HS-5 (cell line): ENCODE measurements at places on chromosomes 6 and 20.

DNA sequence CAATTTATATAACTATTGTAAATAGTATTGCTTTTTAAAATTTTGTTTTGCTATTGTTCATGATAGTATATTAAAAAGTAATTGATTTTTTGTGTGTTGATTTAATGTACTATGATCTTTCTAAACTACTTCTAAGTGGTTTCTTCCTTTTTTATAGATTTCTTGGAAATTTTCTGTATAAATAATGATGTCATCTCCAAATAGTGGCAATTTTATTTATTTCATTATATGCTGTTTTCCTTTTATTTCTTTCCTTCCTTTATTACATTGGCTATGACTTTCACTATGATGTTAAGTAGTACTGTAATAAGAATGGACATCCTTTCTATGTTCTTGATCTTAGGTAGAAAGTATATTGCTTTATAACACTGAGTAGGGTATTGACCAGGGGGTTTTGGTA is 451.5 kb upstream of the SPTLC3 start:
- DNase-seq: no peak

DNA sequence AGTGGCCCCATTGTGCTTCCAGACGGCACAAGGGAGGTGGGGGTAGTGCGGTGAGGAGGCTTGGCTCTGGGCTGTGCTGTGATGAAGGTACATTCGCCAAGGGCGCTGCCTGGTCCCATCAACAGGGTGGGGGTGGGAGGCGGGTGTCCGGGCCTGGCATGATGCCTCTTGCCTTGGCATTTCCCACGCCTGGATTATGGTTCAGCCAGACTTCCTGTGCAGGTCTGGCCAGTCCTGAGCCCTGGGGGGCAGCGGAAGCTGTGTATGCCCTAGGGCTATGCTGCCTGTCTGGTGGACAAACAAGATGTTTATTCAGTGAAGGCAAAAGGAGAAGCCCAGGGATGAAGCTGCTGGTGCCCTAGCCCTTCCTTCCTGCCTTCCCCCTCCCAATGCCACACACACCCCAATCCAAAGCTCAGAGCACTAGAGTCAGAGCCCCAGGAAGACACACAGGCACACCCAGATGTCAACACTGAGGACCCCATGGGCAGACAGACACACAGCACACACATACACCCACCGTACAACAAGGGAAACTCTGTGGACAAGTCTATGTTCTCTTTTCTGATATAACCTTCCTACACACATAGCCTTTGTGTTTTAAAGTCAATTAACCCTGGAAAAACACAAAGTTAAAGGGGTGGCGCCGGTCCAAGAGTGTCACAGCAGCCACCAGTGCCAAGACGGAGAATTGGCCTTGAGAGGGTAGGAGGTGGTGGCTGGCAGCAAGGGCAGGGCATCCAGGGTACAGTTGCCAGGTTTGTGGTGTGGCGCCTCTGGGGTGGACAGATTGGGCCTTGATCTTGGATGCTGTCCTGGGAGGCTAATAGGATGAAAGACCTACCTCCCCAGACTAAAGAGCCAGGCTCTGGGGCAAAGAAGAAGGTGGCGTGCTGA is 54.7 kb upstream of the SAYSD1 start:
- no peak for DNase-seq

DNA sequence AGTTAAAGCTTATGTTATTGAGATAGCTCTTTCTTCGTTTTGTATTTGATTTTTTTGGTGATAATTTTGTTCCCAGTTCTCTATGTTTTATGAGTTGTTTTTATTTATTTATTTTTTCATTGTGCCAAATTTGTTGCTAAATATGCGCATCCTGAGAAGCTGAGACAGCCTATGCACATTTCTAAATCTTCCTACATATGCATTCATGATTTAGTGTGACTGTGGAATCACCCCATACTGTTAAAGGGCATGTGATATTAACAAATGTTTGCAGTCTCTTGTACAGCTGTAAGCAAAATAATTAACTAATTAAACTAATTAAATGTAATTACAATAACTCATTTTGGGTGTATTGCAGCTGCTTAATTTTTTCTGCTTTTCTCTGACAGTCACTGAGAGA is 10.4 kb downstream of the TFAP2B start:
- DNase-seq: no peak

- no peak for DNase-seq
Measured at GRCh38 chr6:34836451-34836850, 44.6 kb downstream of the BLTP3A start.

GRCh38 chr6:7909323-7910276 is 988 bp downstream of the TXNDC5 start:
- peak; percentile 8 for DNase-seq

GRCh38 chr6:132819405-132820161 is 5.2 kb downstream of the RPS12 start:
- DNase-seq: peak; percentile 29

GRCh38 chr6:155882527-155883333 is 427.1 kb upstream of the NOX3 start:
- DNase-seq: no peak

GRCh38 chr20:17825960-17826843 is 126.4 kb downstream of the BANF2 start:
- no peak for DNase-seq

DNA sequence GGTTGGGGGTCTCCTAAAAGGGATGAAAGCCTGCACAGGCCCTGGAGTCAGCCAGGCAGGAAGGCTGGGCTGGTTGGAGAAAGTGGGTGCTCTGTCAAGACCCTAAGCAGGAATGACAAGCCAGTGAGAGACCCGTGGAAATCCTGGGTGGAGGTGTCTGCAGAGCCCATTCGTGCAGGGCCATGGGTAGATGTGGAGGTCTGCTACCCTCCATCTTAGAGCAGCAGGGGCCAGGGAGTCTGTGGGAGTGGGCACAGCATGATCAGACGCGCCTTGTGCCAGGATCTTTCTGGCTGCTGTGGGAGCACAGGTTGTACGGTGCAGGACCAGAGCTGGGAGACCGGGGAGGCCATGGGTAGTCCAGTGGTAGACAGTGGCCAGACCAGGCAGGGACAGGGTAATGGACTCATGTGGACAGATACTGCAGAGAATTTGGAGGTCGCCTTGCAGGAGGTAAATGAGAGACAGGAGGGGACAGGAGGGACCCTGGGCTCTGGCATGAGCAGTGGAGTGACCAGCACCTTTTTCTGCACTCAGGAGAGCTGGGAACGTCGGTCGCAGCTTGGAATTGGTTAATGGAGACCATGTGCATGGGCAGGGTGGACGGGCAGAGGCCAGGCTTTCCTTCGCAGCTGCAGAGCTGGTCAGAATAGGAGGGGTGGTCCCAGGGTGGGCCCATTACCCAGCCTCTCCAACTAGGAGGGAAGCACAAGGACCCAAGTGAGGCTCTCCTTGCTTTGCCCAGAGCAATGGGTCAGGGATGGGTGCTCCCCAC is 203.5 kb upstream of the PMEPA1 start:
- no peak for DNase-seq

- no peak for DNase-seq
Measured at GRCh38 chr20:13305284-13305683, 84.2 kb downstream of the ISM1 start.

DNA sequence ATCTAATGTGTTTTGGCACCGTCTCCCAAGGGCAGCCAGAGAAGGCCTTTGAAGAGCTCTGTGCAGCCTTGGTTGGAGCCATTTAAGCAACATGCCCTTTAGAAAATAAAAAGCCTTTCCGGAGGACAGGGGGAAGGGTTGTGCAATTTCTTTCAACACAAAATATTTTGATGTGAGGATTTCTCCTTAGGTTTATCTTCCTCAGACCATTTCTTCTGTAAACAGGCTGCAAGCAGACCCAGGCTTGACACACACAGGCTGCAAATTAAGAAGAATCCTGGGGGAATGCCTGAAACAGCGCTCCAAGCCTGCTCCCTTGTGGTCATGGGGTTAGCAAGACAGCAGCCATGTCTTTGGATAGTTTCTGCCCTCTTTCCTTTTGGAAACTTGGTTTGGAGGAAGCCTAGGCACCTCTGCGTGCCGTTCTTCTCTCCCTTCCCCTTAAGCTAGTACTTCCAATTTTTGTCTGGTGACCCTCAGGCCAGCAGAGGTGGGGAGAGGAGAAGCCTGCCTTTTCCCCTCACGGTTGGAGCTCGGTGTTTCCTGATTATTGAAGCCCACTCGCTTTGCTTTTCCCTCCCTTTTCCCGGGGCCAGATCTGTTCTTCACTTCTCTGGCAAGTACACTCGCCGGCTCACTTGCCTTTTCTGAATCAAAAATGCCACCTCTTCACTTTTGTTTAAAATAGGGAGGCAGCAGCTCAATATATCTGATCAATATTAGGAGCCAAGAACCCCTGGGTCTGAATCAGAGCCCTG is 39.6 kb upstream of the NOX3 start:
- no peak for DNase-seq

- no peak for DNase-seq
Measured at GRCh38 chr20:37638527-37638926, 55.3 kb upstream of the CTNNBL1 start.

GRCh38 chr20:36629719-36630681 is 16.0 kb downstream of the SLA2 start:
- no peak for DNase-seq

- no peak for DNase-seq
Measured at GRCh38 chr20:1075616-1076015, 42.8 kb upstream of the PSMF1 start.

GRCh38 chr6:129908356-129908755 is 47.2 kb upstream of the TMEM244 start:
- no peak for DNase-seq

GRCh38 chr20:57175397-57176010 is 90.9 kb downstream of the BMP7 start:
- DNase-seq: no peak

GRCh38 chr6:136952714-136953260 is 30.7 kb downstream of the SLC35D3 start:
- no peak for DNase-seq

DNA sequence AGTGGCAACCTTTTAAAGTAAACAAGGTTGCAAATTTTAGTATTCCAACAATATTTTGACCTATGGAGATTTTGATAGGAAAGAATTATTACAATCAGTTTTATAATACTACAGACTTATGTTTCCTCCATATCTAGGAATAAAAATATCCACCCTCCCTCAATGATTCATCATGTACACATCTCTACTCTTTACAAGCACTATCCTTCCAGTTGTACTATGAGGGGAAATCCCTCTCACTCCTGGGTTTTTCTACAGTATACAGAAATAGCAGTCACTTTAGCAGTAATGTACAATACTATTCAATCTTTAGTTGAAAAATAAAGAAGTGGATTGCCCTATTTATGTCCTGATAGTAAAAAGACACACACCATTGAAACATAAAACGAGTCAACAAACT is 46.3 kb upstream of the SCML4 start:
- DNase-seq: no peak

- DNase-seq: no peak
Measured at GRCh38 chr6:148700047-148700715, 46.6 kb upstream of the UST start.

DNA sequence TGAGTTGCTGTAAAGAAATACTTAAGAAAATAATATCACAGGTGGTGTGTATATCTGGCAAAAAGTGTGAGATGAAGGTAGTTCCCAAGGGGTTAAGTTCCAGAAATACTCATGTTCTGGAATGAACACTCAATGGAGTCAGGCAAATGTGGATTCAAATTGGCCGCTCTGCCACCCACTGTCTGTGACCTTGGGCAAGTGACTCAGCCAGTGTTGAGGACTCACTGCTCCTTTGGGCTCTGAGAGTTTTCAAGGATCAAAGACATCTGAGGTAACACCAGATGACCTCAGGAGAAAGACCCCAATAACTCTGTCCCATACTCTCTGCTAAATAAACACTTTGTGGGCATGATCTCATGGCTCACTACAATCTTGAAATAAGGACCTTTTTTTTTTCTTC is 59.2 kb upstream of the EYA2 start:
- no peak for DNase-seq

DNA sequence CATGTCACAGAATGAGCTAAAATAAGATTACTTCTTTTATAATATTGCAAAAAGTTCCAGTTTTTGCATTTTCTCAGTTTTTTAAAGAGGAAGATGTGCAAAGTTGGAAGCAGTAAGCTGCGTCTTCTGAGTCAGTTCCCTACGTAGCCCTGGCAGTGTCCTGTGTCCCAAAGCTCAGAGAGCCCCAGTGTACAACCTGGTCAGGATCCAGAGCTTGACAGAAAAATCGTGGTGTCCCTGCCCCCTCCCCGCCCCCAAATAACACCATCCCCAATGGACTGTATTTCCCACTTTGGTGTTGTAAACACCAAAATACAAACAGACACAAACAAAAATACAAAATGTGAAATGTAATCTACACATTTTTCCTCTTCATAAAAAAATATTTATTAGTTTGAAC is 4.6 kb downstream of the SLC2A4RG start:
- DNase-seq: no peak

DNA sequence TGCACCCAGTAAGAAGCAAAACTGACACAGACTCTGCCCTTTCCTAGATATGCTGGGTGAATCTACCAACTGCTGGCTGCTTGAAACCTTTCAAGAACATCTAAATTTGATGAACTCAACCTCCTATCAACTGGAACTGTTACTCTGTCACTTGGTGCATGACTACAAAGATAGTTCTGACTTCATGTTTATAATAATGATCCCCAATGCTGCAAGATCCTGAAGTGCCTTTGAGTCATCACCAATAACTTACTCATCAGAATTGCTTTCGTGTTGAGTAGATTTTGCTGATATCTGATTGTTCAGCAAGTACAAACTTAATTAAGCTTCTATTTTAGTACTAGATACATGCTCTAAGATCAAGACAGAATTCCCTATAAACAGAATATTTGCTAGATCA is 100.2 kb upstream of the ARMC2 start:
- DNase-seq: peak; percentile 18

DNA sequence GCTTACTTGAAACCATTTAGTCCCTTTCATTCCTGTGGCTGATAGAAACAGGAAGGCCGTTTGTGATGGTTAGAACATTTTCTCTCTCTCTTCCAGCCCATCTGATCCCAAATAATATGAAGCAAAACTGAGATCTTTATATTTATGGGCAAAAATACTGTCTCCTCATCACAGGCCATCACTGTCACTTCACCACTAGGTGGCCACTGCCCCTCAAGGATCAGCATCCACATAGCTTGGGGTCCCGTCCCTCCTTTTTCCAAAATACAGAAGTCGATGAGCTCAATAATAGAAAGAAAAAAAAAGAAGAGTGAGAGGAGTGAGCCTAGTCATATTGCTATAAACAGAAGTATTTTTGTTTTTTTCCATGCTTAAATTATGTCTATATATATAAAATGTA is 46.4 kb upstream of the LAMP5 start:
- no peak for DNase-seq

DNA sequence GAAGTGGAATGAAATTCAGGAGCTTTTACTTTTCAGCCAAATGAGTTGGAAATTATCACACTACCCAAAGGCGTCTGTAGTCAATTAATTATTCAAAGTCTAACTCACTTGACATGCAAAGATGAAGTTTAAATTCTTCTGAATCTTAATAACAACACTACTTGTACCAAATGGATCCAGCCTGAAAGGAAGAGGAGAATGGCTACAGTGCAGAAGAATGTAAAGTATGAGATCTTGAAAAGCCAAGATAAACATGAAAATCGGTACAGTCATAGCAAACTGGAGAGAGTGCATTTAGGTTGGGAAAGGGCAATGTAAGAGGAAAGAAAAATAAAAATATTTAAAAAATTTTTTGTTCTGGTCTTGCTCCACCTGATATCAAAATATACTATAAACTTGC is 195.5 kb downstream of the SIM1 start:
- DNase-seq: peak; percentile 53
